ENCODE measurements at places on chromosomes 5 and 9. TPM values are rescaled to one million over a fixed set of nuclear protein-coding genes. Genes with fewer than 3 reads are reported as not detected.

DNA sequence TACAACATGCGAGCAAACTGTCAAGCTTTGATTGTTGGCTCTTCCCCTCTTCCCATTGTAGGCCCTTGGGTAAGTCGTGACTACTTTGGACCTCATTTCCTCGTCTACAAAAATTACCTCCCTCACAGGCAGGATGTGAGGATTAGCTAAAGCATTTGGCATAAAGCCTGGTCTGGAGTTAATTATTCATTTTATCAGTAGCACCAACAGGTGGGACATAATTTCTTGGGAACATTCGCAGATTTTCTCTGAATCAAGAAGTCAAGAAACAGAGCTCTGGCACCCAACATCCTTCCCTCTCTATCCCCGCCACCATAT is 39.9 kb upstream of the SEMA6A start:
- no peak for DNase-seq
- H3K27me3 ChIP-seq = no peaks in the 10 kb centered on the region
- H3K4me3 ChIP-seq = no peak overlapping the region
- H3K27ac ChIP-seq = no peak overlapping the region
- H3K36me3 ChIP-seq = no peaks in the 10 kb centered on the region

- DNase-seq = no peak
- H3K4me3 ChIP-seq = no peak overlapping the region
- H3K4me1 ChIP-seq = no peaks in the 10 kb centered on the region
- no peaks in the 10 kb centered on the region for H3K27me3 ChIP-seq
- no peaks in the 10 kb centered on the region for H3K36me3 ChIP-seq
- H3K27ac ChIP-seq = no peak overlapping the region
These were observed 193.4 kb upstream of the NR4A3 start for GRCh38 chr9:99628285-99628684.

DNA sequence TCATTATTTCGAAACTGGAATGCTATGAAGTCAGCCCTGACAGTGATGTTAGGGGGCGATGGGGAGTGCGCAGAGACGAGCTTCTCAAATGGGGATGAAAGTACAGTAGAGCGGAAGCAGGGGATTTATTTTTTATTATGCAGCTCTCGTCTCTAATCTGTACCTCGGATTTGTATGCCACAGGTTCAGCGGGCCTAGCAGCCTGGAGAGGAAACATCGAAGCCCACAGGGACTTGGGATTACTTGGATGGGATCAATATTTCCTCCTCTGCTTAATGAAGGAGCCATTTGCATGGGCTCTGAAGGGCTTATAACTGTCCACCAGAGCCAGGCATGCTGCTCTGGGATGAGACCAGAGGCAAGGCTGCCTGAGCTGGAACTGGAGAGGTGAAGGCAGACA is 133.5 kb upstream of the RAPGEF1 start:
- H3K4me3 ChIP-seq = no peak overlapping the region
- H3K27me3 ChIP-seq = no peaks in the 10 kb centered on the region
- H3K27ac ChIP-seq = no peak overlapping the region
- H3K4me1 ChIP-seq = no peaks in the 10 kb centered on the region
- H3K36me3 ChIP-seq = peaks cover 12% of the 10 kb centered on the region
- DNase-seq = no peak

- H3K36me3 ChIP-seq = no peaks in the 10 kb centered on the region
- H3K4me1 ChIP-seq = no peaks in the 10 kb centered on the region
- no peaks in the 10 kb centered on the region for H3K27me3 ChIP-seq
- H3K27ac ChIP-seq = no peak overlapping the region
- DNase-seq = no peak
These were observed 111.5 kb upstream of the ERCC6L2 start for GRCh38 chr9:95763983-95764382.

GRCh38 chr9:13902286-13903066 is 411.5 kb downstream of the NFIB start:
- no peaks in the 10 kb centered on the region for H3K4me1 ChIP-seq
- DNase-seq = no peak
- H3K27ac ChIP-seq = no peak overlapping the region
- H3K27me3 ChIP-seq = no peaks in the 10 kb centered on the region

- H3K27me3 ChIP-seq = no peaks in the 10 kb centered on the region
- no peak overlapping the region for H3K4me3 ChIP-seq
- H3K27ac ChIP-seq = no peak overlapping the region
These were observed 95.0 kb downstream of the ANKH start for GRCh38 chr5:14776602-14777001.

- peak overlapping the region; percentile 54 for H3K4me3 ChIP-seq
- H3K36me3 ChIP-seq = no peaks in the 10 kb centered on the region
- no peaks in the 10 kb centered on the region for H3K27me3 ChIP-seq
- no peak for DNase-seq
- H3K27ac ChIP-seq = peak overlapping the region; percentile 91
- H3K4me1 ChIP-seq = peaks cover 29% of the 10 kb centered on the region
These were observed 3.0 kb downstream of the NFIL3 start for GRCh38 chr9:91420501-91421127.

DNA sequence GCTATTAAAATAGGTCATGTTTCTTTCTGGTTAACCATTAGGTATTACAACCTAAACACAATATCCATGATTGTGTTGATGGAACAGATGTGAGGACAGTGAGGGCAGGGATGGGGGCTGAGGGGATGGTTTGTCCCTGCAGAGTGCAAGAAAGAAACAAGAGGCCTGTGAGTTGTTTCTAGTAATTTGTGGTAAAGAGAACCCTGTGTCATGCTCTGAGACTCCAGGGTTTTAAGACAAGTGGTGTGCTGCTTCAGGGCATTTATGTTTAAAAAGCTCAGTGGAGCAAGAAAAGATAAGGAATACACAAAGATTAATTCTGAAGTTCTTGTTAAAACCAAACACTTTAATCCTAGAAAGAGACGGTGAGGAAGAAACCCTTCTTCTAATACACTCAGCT is 656.5 kb downstream of the TLE1 start:
- peaks cover 5% of the 10 kb centered on the region for H3K4me1 ChIP-seq
- DNase-seq = no peak
- H3K27ac ChIP-seq = no peak overlapping the region
- H3K4me3 ChIP-seq = no peak overlapping the region
- H3K27me3 ChIP-seq = no peaks in the 10 kb centered on the region

DNA sequence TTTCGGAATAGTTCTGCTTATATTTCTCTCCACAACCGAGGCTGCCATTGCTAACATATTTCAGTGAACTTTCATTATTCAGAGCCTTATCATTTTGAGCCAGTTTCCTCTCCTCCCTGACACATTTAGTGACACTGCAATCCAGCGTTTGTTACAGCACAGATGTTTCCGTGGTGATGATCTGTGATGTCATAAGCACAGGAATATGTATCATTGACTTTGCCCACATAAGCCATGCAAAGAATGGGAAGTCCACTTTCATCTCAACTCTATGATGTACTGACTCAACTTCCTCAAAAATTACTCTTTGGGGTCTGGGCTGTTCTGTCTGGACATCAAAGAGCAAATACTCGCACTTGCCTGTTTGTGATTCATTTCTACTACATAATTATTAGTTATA is 291.8 kb downstream of the EBF1 start:
- no peaks in the 10 kb centered on the region for H3K36me3 ChIP-seq
- no peak overlapping the region for H3K4me3 ChIP-seq
- DNase-seq = no peak
- no peak overlapping the region for H3K27ac ChIP-seq
- H3K27me3 ChIP-seq = no peaks in the 10 kb centered on the region

- no peaks in the 10 kb centered on the region for H3K27me3 ChIP-seq
- no peaks in the 10 kb centered on the region for H3K36me3 ChIP-seq
- H3K27ac ChIP-seq = no peak overlapping the region
- H3K4me3 ChIP-seq = no peak overlapping the region
- no peaks in the 10 kb centered on the region for H3K4me1 ChIP-seq
- no peak for DNase-seq
These were observed 513.9 kb downstream of the MAN2A1 start for GRCh38 chr5:110203661-110204060.

DNA sequence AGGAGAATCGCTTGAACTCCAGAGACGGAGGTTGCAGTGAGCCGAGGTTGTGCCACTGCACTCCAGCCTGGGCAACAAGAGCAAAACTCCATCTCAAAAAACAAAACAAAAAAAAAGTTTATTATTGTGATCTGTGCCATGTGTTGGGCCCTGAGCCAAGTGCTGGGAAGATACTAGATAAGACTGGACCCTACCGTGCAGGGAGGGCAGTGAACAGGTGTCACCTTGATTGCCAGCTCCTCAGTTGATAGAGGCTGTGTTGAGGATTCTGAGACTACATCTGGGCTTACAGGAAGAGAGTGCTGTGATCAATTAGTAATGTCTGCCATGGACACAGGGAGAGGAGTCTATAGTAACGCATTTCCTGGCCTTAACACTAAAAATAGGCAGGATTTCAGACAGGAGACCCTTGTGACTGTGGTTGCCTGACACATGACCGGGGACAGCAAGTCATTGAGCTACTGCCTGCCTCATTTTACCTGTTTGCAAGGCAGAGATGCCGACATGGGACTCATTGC is 201.5 kb downstream of the C9orf50 start:
- H3K4me1 ChIP-seq = peaks cover 39% of the 10 kb centered on the region
- H3K4me3 ChIP-seq = no peak overlapping the region
- H3K27me3 ChIP-seq = no peaks in the 10 kb centered on the region
- no peak overlapping the region for H3K27ac ChIP-seq
- H3K36me3 ChIP-seq = no peaks in the 10 kb centered on the region

DNA sequence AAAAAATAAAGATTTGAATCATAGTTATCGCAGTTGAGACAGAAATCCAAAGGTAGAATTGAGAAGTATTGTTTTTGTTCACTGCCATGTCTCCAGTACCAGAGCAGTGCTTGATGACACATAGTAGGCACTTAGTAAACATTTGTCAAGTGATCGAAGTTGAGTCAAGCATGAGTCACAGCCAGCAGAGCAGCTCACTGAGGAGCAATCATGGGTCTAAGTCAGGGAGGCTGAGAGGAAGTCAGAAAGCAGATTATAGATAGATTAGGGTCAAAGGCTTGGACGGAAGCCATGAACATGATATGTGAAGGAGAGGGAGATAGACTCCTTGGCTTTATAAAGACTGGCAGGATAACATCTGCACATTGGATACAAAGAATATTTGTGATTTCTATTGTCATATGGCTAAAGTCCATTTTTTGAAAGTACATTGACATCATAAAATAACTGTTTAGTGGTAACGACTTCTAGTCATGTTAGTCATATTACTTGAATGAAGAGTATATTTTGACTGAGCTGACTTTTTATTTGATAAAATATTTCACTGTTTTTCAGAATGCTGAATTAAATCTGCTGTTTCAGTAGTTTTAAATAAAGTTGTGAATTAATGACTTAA is 168.5 kb downstream of the RAB3C start:
- H3K36me3 ChIP-seq = no peaks in the 10 kb centered on the region
- no peak overlapping the region for H3K27ac ChIP-seq
- no peak overlapping the region for H3K4me3 ChIP-seq
- peak; percentile 38 for DNase-seq

DNA sequence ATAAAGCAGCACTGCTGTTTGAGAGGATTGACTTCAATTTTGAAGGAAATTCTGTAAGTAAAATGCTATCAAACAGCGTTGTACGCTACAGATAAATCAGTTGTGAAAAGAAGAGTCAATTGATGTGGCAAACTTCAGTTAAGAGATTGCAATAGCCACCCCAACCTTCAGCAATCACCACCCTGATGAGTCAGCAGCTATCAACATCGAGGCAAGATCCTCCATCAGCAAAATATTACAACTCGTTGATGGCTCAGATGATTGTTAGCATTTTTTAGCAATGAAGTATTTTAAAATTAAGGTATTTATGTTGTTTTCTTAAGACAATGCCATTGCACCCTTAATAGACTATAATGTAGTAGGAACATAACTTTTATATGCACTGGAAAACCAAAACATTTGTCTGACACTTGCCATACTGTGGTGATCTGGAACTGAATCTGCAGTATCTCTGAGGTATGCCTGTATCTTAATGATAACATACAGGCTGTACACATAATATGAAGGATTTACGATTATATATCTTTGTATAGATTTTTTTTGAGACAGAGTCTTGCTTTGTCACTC is 47.5 kb downstream of the VPS13A start:
- no peak for DNase-seq
- H3K4me3 ChIP-seq = no peak overlapping the region
- H3K36me3 ChIP-seq = peaks cover 33% of the 10 kb centered on the region

GRCh38 chr9:134165357-134166315 is 1.3 kb upstream of the RNU6ATAC start:
- H3K27ac ChIP-seq = no peak overlapping the region
- no peak for DNase-seq
- H3K4me1 ChIP-seq = peaks cover 19% of the 10 kb centered on the region
- H3K4me3 ChIP-seq = no peak overlapping the region
- no peaks in the 10 kb centered on the region for H3K36me3 ChIP-seq
- H3K27me3 ChIP-seq = no peaks in the 10 kb centered on the region

GRCh38 chr9:137715321-137715720 is 96.5 kb downstream of the EHMT1 start:
- no peaks in the 10 kb centered on the region for H3K27me3 ChIP-seq
- H3K4me3 ChIP-seq = no peak overlapping the region
- peaks cover 3% of the 10 kb centered on the region for H3K4me1 ChIP-seq
- H3K27ac ChIP-seq = peak overlapping the region; percentile 42
- H3K36me3 ChIP-seq = no peaks in the 10 kb centered on the region

- no peak overlapping the region for H3K27ac ChIP-seq
- no peaks in the 10 kb centered on the region for H3K36me3 ChIP-seq
- no peaks in the 10 kb centered on the region for H3K27me3 ChIP-seq
- H3K4me3 ChIP-seq = no peak overlapping the region
- H3K4me1 ChIP-seq = peaks cover 49% of the 10 kb centered on the region
These were observed 82.9 kb downstream of the CEMIP2 start for GRCh38 chr9:71685394-71685793.

DNA sequence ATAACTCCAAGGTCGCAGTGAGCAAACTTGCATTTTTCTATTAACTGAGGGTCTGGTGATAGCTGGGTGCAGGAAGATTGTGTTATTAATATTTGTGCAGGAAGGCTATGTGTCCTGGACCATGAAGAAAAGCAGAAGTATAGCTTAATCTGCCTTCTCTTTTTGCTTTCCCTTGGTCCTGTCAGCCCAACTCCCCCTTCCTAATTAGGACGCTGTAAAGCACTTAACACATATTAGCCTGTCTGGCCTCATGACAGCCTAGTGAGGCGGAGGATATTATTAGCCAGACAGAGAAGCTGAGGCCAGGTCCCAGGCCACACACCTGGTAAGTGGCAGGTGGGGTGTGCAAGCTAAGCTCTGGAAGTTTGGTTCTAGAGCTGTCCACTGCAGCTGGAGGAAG is 29.5 kb downstream of the SLC46A2 start:
- H3K4me1 ChIP-seq = peaks cover 42% of the 10 kb centered on the region
- DNase-seq = no peak
- peaks cover 8% of the 10 kb centered on the region for H3K36me3 ChIP-seq
- peak overlapping the region; percentile 89 for H3K27ac ChIP-seq
- no peaks in the 10 kb centered on the region for H3K27me3 ChIP-seq

GRCh38 chr9:71518045-71518827 is 250.1 kb downstream of the CEMIP2 start:
- no peak for DNase-seq
- no peak overlapping the region for H3K4me3 ChIP-seq
- H3K27me3 ChIP-seq = no peaks in the 10 kb centered on the region
- H3K4me1 ChIP-seq = no peaks in the 10 kb centered on the region

Gene SH2D3C
- 21.7 TPM for total RNA-seq

Gene CDX1
- not detected for total RNA-seq

Gene AK1
- 264 TPM for total RNA-seq

Gene FCN2
- total RNA-seq = not detected

Gene DND1
- 0.41 TPM for total RNA-seq

Gene PCDHA9
- not detected for total RNA-seq

Gene NIPSNAP3A
- 29.5 TPM for total RNA-seq

Gene MCC
- total RNA-seq = 12.5 TPM

Gene TMC1
- not detected for total RNA-seq

Gene ARHGEF39
- 1.5 TPM for total RNA-seq

Gene OR1L8
- not detected for total RNA-seq

Gene CDC37L1
- total RNA-seq = 16.4 TPM

Measured in left lung (tissue), 14 donors.